ENCODE measurements at places on chromosomes 7 and 10.

- DNase-seq: no peak
These were observed at the start of gene CDK5 for GRCh38 chr7:151057506-151057988. Gene CDK5, minus strand, starts transcription at chr7:151057897. Its CDS starts 49 bp downstream, at chr7:151057848.

GRCh38 chr7:7183061-7183837, 905 bp downstream of the C1GALT1 start:
- DNase-seq: peak; percentile 84

- no peak for DNase-seq
These were observed 372.6 kb downstream of the LRMDA start for GRCh38 chr10:75803816-75804552.

DNA sequence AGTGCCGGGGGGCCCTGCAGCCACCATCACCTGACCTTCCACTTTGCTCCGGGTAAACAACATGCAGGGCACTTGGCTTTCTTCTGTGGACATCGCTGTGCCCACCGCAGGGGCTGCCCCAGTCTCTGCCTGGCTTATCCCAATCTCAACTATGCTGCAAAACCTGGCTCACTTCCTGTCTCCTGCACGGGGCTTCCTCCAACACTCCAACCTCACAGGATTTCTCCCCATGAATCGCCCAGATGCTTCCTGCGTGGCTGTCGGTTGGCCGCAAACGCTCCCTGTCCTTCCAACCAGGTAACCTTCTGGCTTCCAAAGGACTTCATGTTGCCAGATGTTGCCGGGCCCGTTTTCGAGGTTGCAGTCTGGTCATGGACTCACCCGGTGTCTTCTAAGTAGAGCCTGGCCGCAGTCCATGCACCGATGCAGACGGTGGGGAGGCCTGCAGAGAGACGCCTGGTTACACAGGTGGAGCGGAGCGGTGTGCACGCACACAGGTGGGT, 109.0 kb downstream of the VIPR2 start:
- no peak for DNase-seq

- DNase-seq: no peak
These were observed 17.3 kb downstream of the TPK1 start for GRCh38 chr7:144818511-144818910.

GRCh38 chr7:115435178-115435577, 513.3 kb downstream of the MDFIC start:
- peak; percentile 32 for DNase-seq

DNA sequence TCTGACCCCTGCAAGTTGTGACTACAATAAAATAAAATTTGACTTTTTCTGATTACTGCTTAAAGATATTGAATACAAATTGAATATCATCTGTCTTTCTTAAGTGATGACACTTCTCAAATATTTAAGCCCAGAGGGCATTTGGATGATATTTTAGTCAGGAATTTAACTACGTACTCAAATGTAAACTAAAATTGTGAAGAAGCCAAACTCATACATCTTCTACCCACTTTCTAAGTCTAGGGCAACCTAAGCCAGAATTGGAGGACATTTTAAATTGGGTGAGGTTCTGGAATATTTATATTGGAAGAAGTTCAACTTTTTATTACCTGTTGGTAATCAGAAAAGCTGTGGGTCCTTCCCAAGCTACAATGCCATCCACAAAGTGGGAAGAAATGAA, 149.1 kb upstream of the WDR11 start:
- DNase-seq: no peak

DNA sequence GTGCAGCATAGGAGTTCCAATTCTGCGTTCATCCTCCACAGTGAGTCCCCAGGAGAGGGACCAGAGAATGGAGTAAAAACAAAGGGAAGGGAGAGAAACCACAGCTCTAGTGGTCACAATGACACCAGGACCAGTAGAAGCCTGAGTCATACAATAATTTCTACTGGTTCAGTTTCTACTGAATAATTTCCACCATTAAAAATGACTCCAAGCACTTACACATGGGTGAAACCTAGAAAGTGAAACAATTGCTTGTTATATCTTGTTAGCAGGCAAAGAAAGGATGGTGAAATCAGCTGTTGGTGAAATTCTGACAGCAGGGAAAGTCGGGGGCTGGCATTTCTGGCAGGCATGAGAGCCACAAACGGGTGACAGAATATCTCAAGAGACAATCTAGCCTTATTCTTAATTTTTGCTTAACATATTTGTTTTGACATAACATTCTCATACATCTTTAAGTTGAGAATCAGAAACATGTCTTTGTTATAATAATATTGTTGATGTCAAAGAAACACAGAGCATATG, 1065.8 kb upstream of the C7orf33 start:
- no peak for DNase-seq

GRCh38 chr7:69698109-69698825, 100.0 kb downstream of the AUTS2 start:
- no peak for DNase-seq

- DNase-seq: peak; percentile 41
These were observed 727 bp downstream of the ATRNL1 start for GRCh38 chr10:115093776-115094408.

DNA sequence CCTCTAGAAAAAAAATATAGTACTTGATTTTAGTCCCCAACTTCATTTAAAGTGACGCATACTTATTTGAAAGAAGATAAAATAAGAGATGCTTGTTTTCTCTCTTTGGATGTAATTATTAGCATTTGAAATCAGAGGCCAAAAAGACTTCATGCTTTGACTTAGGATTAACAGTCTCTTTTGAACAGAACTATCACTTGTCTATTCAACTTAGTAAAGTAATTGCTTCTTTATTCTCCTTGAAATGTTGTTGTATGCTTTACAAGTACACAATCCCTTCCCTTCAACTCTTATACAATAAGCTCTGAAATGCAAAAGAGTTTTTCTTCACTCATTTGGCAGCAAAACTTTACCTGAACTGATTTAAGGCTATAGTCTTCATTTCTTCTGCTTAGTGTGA, 80.8 kb downstream of the HIBADH start:
- DNase-seq: no peak

DNA sequence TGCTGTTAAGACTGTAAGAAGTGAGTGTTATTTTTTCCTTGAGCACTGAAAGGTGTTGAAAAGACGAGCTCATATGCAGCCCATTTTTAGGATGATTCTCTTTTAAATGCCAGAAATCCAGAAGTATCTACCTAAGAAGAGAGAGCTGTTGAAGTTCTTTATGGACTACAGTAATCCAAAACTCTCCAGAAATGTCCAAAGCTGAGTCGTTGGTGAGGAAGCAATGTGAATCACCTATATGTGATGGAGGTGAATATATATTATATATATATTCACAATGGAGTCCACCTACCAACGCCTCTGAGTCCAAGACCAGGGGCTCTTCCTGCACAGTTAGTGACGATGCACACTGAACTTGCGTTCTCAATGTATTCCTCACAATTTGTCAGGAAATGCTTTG, 252.7 kb upstream of the PITRM1 start:
- DNase-seq: no peak

DNA sequence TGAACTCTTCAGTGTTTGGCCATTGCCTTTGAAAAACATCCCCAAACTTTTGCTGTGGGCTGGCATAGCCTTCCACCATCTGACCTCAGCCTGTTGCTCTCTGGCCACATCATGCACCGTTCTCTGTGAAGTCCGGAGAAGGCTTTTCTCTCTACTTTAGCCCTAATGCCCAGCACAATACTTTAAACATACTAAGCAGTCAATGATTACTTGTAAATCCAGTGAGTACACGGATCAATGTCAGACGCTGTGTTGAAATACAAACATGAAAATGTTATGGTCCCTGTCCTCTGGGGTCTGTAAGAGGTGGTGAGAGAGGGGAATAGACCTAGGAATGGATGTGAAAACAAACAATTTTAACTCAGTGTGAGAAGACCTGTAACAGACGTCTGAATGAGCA, 297.9 kb downstream of the PLXDC2 start:
- no peak for DNase-seq

- no peak for DNase-seq
These were observed 6.5 kb downstream of the VPS41 start for GRCh38 chr7:38902449-38902848.

GRCh38 chr10:103854265-103854685, 1.1 kb downstream of the SH3PXD2A start:
- DNase-seq: no peak

GRCh38 chr7:158953912-158954311, 97.6 kb downstream of the DYNC2I1 start:
- DNase-seq: no peak

DNA sequence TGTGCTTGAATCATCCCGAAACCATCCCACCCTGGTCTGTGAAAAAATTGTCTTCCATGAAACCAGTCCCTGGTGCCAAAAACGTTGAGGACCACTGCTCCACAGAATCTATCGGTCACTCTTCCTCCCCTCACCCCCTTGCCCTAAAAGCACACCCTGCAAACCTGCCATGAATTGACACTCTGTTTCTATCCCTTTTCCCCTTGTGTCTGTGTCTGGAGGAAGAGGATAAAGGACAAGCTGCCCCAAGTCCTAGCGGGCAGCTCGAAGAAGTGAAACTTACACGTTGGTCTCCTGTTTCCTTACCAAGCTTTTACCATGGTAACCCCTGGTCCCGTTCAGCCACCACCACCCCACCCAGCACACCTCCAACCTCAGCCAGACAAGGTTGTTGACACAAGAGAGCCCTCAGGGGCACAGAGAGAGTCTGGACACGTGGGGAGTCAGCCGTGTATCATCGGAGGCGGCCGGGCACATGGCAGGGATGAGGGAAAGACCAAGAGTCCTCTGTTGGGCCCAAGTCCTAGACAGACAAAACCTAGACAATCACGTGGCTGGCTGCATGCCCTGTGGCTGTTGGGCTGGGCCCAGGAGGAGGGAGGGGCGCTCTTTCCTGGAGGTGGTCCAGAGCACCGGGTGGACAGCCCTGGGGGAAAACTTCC, 784 bp upstream of the SERPINE1 start:
- DNase-seq: no peak

- no peak for DNase-seq
These were observed 33.0 kb downstream of the ORC5 start for GRCh38 chr7:104174798-104175197.

- DNase-seq: no peak
These were observed 216.6 kb downstream of the TWIST1 start for GRCh38 chr7:18900803-18901202.

GRCh38 chr10:101986624-101986971, 69.4 kb downstream of the ARMH3 start:
- DNase-seq: no peak

DNA sequence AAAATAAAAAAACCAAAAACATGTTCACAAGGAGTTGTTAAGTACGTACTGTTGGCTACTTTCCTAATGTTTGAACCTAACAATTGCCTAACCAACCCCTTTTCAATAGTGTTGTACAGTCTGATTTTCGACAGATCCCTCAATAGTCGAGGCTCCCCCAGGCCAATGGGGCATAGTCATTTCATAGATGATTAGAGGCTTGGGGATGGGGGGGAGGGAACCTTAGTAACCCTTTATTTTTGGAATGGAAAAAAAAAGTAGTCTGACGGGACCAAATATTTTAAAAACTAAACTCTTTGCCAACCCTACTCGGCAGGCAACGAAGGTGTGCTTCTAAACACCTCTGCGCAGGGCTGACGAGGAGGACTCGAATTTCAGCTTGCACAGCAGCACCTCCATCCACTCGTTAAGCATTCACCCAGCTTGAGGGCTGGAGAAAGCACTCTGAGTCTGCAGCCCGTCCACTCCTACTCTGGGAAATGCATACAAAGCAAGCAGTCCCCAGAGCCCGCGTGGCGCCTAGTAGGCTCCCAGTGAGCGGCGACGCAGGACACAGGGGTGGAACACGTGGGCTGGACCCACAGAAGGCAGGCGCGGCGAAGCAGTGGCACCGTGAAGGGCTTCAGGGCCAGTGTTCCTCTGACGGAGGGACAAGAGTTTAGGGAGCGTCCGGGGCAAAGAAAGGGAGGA, 899 bp downstream of the PUS7 start:
- peak; percentile 76 for DNase-seq

GRCh38 chr7:98229991-98230745, 18.9 kb downstream of the BHLHA15 start:
- DNase-seq: no peak

- DNase-seq: no peak
These were observed 13.7 kb downstream of the BPGM start for GRCh38 chr7:134660242-134660785.

- no peak for DNase-seq
These were observed 49.9 kb downstream of the CALML3 start for GRCh38 chr10:5574642-5575131.

DNA sequence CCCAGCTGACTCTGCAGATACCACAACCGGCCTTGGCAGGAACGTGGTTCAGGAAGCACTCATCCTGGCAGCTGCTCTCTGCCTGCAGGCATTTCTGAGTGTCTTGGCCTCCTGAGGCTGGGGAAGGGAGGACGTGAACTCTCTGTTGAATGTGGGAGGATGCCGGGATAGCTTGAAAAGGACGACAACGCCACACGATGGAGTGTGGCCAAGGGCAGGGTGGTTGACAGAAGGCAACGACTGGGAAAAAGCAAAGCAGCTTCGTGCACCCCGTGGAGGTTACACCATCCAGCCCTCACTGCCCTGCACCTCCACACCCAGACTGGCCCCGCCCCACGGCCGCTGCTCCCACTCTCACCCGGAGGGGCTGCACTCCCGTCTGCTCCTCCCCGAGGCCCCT, 466.1 kb upstream of the FOXK1 start:
- no peak for DNase-seq
